ENCODE measurements at places on chromosomes 4 and X. TPM values are rescaled to one million over a fixed set of nuclear protein-coding genes. Genes with fewer than 3 reads are reported as not detected.

The HOPX gene
- polyA plus RNA-seq = 30.9 TPM

- no peak for DNase-seq
Measured at GRCh38 chr4:117063961-117064696, 21.2 kb downstream of the TRAM1L1 start.

DNA sequence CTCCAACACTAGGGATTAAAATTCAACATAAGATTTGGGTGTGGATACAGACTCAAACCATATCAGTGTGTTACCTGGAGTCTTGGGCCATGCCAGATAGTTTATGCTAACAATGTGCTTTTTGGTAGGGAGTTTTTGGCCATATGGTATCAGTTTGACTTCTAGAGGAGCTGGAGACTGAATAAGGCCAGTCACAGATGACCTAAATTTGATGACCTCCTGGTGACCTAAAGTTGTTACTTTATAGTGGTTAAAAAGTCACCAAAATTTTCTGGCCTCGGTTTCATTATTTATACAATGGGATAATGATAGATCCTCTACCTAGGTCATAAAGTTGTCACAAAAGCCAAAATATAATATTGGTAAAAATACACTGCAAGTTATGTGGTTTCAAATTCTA lies 877.1 kb downstream of the RAPGEF2 start:
- no peak for DNase-seq

The RHOXF2 gene
- 0.12 TPM for polyA plus RNA-seq

GRCh38 chr4:87057835-87058355 lies 123.1 kb downstream of the AFF1 start:
- no peak for DNase-seq

DNA sequence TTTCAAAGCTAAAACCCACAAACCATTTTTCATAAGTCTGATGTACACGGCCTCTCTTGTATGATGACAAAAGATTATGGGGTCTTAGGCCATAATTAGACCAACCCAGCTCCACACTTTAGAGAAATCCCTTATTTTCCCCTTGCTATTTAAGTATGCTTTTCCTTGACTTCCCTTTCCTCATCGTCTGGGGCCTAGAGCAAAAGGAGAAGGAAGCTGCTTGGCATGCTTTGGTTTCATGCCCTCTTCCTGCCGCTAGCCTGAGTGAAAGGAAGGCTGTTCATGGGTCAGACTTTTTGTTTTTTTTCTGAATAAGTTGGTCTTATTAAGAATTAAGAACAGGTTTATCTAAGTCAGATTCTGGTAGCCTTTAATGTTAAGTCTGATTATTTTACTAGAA lies 10.6 kb upstream of the RASGEF1B start:
- DNase-seq = no peak

DNA sequence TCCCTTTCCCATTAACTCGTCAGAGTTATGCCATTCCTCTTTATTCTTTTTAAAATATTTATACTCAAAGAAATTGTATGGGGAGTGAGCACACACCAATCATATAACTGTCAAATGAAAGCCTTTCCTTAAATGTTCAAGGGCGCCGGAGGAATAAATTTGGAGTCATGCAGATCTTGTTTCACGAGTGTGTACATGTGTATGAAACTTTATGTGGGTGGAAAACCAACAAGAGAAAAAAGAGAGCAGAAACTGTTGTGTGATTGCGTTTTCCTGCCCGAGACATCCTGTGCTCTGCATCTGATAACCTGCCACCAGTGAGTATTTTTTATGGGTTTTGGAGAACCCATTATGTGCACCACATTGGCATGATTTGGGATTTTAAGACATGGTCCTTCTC lies 88.3 kb downstream of the FHDC1 start:
- DNase-seq = no peak

- DNase-seq = no peak
Measured at GRCh38 chr4:97984545-97985131, 158.6 kb downstream of the STPG2 start.

- no peak for DNase-seq
Measured at GRCh38 chrX:51459125-51459524, 37.3 kb downstream of the NUDT11 start.

- DNase-seq = no peak
Measured at GRCh38 chr4:86481440-86481839, 112.7 kb upstream of the PTPN13 start.

- no peak for DNase-seq
Measured at GRCh38 chr4:1151541-1151940, 20.8 kb downstream of the SPON2 start.

The ADGRL3 gene
- polyA plus RNA-seq = 11.6 TPM

The CENPE gene
- 13.6 TPM for polyA plus RNA-seq

- DNase-seq = no peak
Measured at GRCh38 chr4:185819144-185819543, 7.2 kb upstream of the SORBS2 start.

GRCh38 chr4:94442251-94442650 lies 9.5 kb upstream of the PDLIM5 start:
- no peak for DNase-seq

DNA sequence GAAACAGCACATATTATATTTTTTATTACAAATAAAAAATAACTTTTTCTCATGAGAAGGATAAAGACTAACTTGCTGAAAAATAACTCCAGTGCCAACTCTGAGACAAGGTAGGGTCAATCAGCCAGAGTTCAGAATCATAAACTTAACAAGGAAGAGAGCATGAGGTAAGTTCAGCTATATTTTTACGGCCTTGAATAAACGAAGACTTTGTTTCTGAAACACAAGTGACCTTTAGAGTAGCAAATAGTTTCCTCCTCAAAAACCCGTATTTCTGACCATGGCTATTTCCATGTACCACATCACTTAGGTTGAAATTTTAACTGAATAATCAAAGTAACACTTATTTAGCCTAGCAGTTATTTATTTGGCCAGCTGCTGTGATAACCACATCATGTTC lies 45.5 kb downstream of the PRDM5 start:
- no peak for DNase-seq

DNA sequence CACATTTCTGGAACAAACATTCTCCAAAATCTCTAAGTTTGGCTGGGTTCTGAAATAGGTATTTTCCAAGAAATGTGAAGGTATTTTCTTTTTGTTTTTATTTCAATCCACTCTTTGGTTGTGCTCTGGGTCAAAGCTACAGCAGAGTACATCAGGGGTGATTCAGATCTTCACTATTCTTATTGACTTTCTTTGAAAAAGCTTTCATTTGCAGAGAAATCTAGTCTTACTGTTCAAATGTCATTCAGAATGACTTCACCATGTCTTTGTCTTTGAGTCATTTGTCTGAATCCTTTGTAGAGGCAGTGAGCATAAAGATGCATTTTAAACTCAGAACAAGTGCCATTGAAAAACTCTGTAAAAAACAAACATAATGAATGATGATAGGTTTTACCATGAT lies 547.2 kb upstream of the ADGRL3 start:
- no peak for DNase-seq

- no peak for DNase-seq
Measured at GRCh38 chr4:149791851-149792250, 23.8 kb downstream of the IQCM start.

DNA sequence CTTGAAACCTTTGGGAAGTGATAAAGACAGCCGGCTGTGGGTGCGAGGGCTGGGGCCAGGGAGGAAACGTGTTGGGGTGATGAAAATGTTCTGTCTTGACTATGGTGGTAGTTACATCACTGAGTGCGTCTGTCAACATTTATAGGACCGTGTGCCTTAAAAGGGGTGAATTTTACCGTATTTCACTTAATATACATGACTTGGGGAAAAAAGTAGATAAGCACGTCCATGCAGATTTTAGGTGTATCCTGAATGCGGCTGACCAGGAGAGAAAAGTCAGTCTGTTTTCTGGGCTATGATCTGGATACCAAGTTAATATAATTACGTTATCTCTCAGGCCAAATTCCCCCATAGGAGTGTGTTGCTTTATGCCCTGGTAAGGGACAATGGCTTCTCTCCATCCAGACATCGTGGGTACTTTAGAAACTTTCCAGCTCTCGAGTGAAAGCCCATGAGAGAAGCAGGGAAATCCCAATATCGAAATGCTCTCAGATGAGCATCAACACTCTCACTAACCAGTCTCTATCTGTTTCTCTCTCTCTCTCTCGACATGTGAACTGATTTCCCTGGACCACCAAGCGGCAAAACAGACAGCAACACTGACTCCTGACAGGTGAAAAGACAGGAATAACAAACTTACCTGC lies 71.5 kb downstream of the IRF2 start:
- DNase-seq = no peak

GRCh38 chr4:156685308-156685707 lies 286.3 kb downstream of the PDGFC start:
- DNase-seq = no peak

- DNase-seq = no peak
Measured at GRCh38 chr4:17865866-17866363, 55.1 kb downstream of the NCAPG start.

The ZAR1 gene
- not detected for polyA plus RNA-seq

The CYLC1 gene
- not detected for polyA plus RNA-seq

The FAM47A gene
- polyA plus RNA-seq = not detected

The CXorf51B gene
- polyA plus RNA-seq = not detected

The F8A1 gene
- polyA plus RNA-seq = 15.7 TPM

- DNase-seq = no peak
Measured at GRCh38 chrX:78024349-78025059, 55.1 kb upstream of the PGAM4 start.

GRCh38 chrX:29542152-29542551 lies 673.2 kb upstream of the MAGEB2 start:
- DNase-seq = no peak

- DNase-seq = no peak
Measured at GRCh38 chrX:43968359-43968781, 4.8 kb downstream of the NDP start.

DNA sequence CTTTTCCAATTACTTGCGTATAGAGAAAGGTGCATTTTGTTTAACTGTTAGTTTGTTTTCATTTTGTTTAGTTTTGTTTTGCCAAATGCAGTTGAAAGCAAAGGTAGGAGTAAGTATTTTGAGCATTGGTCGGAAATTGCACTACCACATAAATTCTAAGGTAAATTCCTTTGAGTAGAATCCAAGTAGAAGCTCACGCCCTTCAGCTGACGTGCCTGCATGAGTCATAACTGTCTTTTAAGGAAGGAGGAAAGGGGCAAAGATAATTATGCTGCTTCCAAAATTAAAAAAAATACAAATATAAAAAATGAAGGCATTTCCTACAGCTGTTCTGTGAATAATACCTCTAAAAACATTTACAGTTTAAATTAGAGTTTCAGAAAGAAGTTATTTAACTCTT lies 110.2 kb upstream of the MYOZ2 start:
- DNase-seq = no peak

The IQSEC2 gene
- polyA plus RNA-seq = 14.4 TPM

GRCh38 chr4:146633471-146633800 lies 5.3 kb upstream of the POU4F2 start:
- no peak for DNase-seq

The NDST3 gene
- 1.6 TPM for polyA plus RNA-seq

The NUDT10 gene
- polyA plus RNA-seq = 8.1 TPM

- no peak for DNase-seq
Measured at GRCh38 chrX:150989420-150989819, 6.3 kb downstream of the HMGB3 start.

- DNase-seq = no peak
Measured at GRCh38 chr4:184952522-184952921, 65.8 kb upstream of the HELT start.

DNA sequence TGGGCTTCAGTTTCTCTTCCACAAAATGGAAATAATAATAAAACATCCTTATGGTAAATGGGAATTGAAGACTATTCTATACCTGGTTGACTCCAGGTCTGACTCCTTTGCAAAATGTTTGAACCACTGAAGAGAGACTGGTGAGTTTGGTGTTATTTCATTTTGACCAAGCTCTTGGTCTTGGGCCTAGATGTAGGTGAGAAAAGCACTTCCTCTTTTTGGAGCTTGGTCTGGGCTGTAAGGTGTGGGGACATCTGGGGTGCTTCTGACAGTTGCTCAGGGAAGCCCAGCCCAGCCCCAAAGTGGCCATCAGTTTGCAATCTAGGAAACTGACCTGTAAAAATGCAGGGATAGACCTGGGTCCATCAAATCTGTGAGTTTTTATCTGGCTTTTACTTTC lies 26.8 kb upstream of the SOD3 start:
- DNase-seq = no peak

- DNase-seq = no peak
Measured at GRCh38 chr4:95522682-95523530, 25.9 kb downstream of the UNC5C start.

The KLF3 gene
- polyA plus RNA-seq = 36.7 TPM

GRCh38 chr4:89287945-89288344 lies 19.7 kb downstream of the GPRIN3 start:
- DNase-seq = no peak

The CHRDL1 gene
- 12.6 TPM for polyA plus RNA-seq

DNA sequence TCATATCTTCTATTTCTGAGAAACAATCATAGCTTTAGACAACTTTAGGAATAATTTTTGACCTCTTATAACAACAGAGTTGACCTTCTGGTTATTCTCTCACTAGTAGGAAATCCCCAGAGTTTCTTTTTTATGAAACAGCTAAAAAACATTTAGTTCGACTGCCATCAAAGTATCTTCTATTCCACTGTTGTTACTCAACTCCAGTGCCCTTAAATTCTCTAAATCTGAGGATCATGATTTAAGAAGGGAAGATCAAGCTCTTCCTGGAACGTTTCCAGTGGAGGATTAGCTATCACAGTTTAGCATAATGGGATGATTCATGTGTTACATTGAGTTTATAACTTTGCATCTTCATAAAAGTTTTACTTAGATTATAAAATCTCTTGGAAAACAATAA lies 134.9 kb upstream of the VEGFC start:
- DNase-seq = no peak

- DNase-seq = no peak
Measured at GRCh38 chr4:148441624-148441985, 609 bp downstream of the NR3C2 start.

The RHOH gene
- 0.69 TPM for polyA plus RNA-seq

The NAP1L3 gene
- polyA plus RNA-seq = 17.7 TPM

The PWWP3B gene
- polyA plus RNA-seq = 4.6 TPM

DNA sequence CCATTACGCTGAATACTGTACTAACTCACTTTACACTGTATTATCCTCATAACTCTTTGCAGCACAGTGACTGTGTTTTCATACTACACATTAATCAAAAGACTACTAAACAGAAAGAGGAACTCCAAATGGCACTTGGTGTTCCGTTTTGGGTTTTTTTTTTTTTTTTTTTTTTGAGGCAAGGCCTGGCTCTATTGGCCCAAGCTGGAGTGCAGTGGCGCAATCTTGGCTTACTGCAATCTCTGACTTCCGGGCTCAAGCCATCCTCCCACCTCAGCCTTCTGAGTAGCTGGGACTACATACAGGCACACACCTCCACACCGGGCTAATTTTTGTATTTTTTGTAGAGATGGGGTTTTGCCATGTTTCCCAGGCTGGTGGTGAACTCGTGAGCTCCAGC lies 10.7 kb downstream of the KLHL8 start:
- no peak for DNase-seq

Data from right lung (tissue), 10 donors.